Neural crest cell (in vitro differentiated cells): ENCODE measurements at places on chromosomes 1 and 21. TPM values are rescaled to one million over a fixed set of nuclear protein-coding genes. Genes with fewer than 3 reads are reported as not detected.

S100A6 gene
- total RNA-seq = not detected in 2 replicates

RGSL1 gene
- not detected in 2 replicates for total RNA-seq

ANGPTL3 gene
- not detected in 2 replicates for total RNA-seq

FCGR2B gene
- total RNA-seq = not detected in 2 replicates

TINAGL1 gene
- not detected in 2 replicates for total RNA-seq

PTGFR gene
- 0.07 and 0.32 TPM in 2 replicates for total RNA-seq

PRR9 gene
- total RNA-seq = not detected in 2 replicates

CFAP45 gene
- not detected in 2 replicates for total RNA-seq
